ENCODE measurements at places on chromosomes 1 and 21.
A peak's percentile ranks its signal among the peaks of the same experiment; 100 is the strongest.

DNA sequence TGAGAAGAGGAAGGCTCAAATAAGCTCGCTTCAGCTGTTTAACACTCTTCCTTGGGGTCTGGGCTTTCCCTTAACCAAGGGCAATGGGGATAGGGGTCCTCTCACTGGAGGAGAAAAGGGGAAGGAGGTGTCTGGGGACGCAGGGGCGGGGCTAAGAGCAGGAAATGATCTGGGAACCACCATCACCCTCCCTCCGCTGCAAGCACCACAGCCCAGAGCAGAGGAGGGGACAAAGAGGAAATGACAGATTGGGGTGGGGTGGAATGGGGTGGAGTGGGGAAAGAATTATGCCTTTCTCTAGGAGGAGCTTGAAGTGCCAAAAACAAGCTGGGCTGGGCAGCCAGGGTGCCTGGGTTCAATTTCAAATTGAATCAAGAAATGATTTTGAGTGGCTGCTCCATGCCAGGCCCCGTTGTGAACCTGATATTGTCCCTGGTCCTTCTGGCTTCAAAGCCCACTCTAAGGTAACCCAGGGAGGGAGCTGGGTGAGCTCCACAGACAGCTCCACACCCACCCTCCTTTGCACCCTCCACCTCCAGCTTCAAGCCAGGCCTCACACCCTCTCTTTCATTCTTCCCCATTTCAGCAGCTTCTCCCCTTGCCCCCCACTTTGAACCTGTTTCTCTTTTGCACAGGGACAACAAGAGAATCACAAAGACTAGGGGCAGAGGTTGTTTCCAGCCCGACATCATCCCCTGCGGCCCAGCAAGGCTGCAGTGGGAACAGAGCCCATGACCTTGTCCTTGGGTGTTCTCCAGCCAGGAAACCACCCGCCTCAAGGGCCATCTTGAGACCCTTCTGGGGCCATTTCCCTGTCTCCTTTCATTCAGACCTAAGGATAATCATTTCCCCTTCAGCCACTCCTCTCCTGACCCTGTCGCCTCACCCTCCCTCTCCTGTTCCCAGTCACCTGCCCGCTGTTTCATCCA is 1.1 kb downstream of the ARHGAP30 start:
- peak; percentile 76 for DNase-seq

DNA sequence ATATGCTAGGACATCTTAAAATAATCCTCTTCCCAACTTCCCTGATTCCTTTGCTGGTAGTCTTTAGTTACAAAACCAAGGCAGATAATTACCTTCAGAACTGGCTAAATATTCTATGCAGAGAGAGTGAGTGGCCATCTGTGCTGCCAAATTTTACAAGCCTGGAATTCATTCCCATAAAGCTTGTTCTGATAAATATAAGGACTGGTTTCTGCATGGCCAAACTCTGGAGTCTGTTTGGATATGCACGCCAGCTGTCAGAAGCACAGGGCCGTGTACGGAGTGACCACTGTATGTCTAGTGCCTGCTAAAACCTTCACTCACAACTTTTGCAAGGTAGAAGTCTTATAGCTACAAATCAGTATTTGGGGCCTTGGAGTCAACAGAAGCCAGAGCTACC is 66.5 kb upstream of the RAVER2 start:
- DNase-seq: no peak

DNA sequence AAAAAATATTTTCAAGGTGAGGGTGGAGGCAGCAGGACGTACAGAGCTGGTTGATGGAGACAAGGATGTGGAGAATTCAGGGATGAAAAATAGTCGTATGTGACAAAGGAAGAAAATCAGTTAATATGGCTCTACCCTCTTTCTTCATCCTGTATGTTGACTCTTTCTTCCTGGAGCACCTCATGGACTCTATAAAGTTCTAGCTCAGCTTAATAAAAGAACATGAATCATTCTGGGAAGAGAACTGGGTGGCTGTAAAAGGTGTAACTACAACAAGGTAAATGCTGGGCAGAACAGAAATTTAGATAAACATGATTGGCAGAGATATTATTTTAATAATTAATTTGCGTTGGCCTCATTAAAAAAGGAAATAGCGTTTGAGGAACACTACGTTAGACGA is 241.8 kb upstream of the MAP1LC3C start:
- DNase-seq: no peak

DNA sequence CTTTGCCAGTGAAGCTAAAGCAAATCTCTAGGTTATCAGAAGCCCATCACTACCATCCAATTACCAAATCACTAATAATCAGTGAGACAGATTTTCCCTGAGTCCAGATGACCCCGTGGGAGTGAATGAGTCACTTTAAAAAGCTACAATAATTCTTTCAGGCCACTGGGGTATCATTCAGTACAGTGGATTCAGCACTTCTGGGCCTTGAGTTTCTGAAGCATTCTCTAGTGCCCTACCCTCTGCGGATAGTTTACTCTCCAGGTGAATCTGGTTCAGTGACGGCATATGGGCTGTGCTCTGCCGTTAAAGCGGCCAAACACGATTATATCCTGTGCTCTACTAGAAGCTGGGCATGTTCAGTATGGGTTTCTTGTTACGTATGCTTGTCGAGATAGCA is 26.1 kb downstream of the NR5A2 start:
- DNase-seq: no peak

- no peak for DNase-seq
Observed at GRCh38 chr21:38307771-38308531, 51.2 kb downstream of the KCNJ15 start.

- DNase-seq: no peak
Observed at GRCh38 chr1:22570140-22570909, 7.0 kb downstream of the EPHA8 start.

GRCh38 chr1:5601516-5601915 is 390.7 kb downstream of the NPHP4 start:
- no peak for DNase-seq

GRCh38 chr1:118206966-118207365 is 21.9 kb upstream of the SPAG17 start:
- DNase-seq: no peak

DNA sequence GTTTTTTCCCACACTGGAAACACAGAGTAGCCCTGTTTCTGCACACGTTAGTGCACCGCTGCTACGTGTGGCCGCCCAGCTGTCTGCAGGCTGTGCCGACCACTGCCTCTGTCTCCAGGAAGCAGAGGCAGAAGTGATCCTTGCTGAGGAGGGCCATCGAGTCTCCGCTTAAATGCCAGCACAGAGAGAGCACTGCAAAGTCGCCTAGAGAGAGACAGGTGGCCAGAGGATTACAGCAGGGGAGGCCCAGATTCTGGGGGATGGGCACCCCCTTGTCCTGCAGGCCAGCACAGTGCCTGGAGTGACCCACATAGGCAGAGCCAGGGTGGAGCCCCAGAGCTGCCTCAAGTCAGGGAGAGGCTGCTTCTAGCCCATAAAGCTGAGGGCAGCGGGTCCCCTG is 6.1 kb downstream of the TPRG1L start:
- no peak for DNase-seq

- no peak for DNase-seq
Observed at GRCh38 chr1:36762174-36762573, 272.1 kb downstream of the GRIK3 start.

DNA sequence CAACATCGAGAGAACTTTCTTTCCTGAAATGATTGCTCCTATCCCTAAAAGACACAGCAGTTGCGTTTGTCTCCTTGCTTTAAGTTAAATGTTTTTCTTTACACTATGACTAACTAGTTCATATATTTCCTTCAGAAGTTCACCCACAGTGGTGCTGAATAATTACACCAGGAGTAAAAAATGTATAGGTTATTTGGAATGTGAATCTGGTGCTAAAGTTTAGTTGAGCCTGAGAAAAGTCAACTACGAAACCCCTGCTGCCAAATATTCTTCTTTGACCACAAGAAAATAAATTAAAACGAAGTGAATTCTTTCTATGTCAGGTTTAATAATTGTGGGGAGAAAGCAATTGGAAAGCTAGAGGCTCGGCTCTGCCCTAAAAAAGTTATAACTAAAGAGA is 52.8 kb downstream of the C4BPA start:
- no peak for DNase-seq

DNA sequence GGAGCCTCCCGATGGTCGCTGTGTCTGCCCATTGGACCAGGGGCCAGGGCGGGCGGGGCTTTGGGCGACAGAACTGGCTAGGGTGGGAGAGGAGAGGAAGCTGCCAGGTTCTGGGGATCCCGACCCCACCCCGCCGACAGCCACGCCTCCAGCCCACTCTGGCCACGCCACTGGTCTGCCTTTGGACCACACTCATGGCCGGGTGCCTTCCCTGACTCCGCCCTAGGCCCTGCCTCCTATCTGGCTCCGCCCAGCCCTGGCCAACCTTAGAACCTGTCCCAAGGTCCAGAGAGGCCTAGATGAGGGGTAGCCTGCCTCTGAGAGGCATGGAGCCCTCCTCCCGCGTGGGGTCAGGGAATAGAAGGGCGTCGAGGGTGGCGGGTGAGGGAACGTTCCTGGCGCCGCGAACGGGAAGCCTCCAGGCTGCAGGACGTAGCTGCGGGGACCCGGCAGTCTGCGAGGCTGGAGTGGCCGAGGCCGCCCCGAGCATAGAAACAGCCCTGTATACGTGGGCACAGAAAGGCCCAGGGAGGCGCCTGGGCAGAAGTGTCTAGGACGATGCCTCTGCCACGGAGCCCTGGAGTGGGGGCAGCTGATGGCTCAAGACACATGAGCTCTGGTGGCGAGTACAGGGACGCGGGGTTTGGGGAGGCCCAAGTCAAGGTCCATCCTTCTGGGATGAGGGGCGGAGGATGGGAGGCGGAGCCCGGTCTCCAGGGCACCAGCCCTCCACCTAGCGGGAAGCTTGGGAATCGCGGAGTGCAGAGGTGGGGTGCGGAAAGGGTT is 11.5 kb upstream of the COL16A1 start:
- peak; percentile 98 for DNase-seq

Data from heart left ventricle (tissue), 16 donors.